ENCODE measurements at places on chromosomes 5 and 9.

- DNase-seq, result no peak
Measured at GRCh38 chr5:179233909-179234562, 111.2 kb downstream of the ADAMTS2 start.

DNA sequence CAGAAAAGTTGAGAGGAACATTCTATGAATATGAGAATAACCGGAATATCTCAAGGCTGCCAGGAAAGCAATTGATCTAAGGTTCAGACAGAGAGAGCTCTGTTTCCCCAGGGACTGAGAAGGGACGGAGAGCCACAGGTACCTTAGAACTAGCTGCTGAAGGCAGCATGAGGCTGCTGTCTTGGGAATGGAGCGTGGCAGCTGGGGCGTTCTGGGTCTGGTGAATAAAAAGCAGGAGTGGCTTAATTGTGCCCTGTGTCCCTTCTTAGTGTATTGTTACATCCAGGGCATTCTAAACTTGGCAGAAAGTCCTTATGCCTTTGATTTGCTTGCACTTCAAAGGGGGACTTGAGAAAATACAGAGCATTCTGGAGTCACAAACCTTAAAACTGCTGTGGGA is 434.5 kb downstream of the KDM4C start:
- no peak for DNase-seq

DNA sequence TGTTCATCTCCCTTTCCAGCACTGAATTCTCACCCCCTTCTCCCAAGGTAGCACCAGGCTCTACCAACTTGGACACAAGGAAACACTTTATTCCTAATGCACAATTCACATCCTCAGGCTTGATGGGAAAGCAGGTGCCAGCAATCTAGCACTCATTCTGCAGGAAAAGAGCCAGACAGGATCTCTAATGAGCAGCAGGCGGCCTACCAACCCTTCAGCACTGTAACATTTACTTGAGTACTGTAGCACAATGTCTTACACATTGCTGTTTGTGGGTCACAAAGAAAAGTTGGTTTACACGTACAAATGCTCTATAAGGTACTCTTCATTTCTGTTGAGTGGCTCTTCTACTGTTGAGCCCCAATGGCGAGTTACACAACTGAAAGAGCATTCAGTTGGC is 254.4 kb downstream of the MLLT3 start:
- DNase-seq, result no peak

DNA sequence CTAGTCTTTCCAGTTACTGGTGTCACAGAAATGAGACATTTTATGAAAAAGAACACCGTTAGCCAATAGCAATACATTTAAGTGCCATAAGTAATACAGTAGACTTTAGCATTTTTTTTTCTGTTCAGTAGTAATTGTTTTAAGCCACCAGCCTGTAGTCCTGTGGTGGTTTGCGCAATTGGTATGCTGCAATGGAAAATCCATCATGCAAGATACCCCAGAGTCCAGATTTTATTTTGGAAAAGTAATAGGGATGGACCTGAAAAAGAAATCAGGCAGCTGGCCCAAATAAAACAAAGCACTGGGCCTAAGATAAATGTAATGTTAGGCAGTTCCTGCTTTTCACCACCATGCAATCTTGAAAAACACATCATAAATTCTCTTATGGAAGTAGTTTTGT is 94.6 kb upstream of the RASGRF2 start:
- no peak for DNase-seq

GRCh38 chr9:118686959-118687358 is 682.3 kb downstream of the BRINP1 start:
- DNase-seq, result no peak

- peak; percentile 32 for DNase-seq
Measured at GRCh38 chr9:136138566-136138965, 19.9 kb upstream of the TMEM250 start.

- DNase-seq, result no peak
Measured at GRCh38 chr9:135770203-135770535, 68.2 kb downstream of the KCNT1 start.

DNA sequence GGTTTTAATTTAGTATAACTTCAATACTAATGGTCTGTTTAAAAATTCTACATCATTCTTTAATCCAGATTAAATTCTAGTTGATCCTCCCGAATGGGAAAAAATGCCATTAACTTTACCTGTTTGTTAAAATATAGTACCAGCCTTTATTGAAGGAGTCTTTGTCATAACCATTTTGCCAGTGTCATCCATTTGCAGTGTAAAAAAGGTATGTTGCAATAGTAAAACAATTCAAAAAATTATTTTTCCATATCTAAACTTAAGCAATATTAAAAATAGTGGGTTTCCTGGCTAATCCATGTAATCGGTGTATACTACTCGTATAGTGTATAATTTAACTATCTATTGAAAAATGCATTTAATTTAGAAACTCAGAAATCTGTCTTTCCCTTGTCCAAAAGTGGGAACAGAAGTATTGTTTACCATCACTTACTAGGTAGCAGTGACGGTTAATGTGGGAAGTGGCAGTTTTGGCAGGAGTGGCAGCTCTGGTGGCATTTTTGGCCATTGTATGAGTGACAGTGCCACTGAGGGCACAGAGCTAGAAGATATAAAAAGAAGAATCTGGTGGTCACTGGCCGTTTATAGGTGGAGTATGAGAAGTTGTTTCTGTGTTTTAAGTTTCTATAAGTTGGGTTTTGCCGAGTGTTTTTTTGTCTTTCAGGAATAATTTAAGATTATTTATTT is 1.9 kb downstream of the AP3S1 start:
- DNase-seq, result no peak

DNA sequence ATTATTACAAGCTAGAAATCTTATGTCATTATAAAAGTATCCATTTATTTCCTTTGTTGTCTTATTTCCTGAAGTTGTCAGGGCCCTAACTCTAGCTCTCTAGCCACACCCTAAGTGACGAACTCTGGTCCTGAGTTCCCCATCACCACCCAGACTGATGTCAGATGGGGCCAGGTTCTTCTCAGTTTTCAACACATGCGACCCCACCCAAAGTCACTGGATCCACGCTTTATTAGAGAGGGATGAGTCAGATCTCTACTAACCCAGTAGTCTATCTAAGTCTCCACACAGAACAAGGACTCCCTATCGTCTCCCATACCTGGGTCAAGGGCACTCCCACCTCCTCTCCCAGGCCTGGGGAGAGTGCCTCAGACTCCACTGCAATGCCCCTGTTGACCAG is 6.8 kb upstream of the FEM1C start:
- no peak for DNase-seq

- no peak for DNase-seq
Measured at GRCh38 chr9:98833090-98833956, 25.9 kb downstream of the GALNT12 start.

- DNase-seq, result no peak
Measured at GRCh38 chr5:78607864-78608263, 40.7 kb downstream of the LHFPL2 start.

- DNase-seq, result no peak
Measured at GRCh38 chr5:164191240-164191639, 685.8 kb downstream of the MAT2B start.

DNA sequence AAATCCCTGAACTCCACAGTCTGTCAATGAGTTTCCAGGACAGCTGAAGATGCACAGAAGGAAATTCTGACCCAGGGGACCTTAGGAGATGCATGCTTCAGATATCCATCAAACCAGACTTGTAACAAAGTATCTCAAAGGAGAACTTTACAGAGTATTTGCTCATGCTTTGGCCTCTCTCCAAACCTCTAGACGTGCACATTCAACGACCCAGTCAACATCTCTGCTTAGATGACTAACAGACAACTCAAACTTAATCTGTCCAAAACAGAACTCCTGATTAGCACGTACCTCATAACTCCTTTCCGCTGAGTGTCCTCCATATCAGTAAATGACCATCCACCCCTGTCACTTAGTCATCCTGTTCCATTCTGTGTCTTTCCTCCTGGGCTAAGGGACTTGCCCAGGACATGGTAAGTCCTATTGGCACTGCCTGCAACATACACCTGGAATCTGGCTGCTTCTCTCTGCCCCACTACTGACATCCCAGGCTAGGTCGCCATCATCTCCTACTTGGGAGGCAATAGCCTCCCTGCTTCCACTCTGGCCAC is 107.4 kb downstream of the LMNB1 start:
- no peak for DNase-seq

- DNase-seq, result no peak
Measured at GRCh38 chr5:82290908-82291307, 12.8 kb upstream of the RPS23 start.

GRCh38 chr5:161278739-161279660 is 267.5 kb downstream of the GABRB2 start:
- DNase-seq, result no peak

DNA sequence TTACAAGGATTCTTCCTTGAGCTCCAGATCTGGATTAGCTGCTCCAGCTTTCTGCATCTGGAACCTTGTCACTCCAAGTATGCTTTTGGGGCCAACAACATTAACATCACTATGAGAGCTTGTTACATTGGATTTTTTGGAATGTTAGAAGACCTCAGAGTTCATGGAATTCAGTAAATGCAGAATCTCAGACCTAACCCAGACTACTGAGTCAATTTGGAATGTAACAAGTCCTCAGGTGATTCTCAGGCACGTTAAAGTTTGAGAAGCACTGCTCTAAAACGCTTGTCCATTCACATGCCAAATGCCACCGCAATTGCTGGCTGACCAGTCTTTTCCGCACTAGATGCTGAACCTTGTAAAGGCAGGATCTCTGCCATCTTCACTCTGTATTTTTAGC is 251.4 kb upstream of the TRIM32 start:
- DNase-seq, result no peak

DNA sequence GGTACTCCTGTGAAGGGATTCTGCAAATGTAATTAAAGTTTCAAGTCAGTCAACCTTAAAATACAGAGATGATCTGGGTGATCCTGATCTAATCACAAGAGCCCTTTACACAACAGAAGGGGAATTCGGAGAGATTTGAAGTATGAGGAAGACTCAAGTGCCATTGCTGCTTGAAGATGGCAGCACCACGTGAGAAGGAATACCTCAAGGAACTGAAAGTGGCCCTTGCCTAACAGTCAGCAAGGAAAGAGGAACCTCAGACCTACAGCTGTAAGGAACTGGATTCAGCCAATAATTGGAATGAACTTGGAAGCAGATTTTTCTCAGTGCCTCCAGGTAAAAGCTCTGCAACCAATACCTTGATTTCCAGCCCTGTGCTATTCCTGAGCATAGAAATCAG is 87.4 kb downstream of the THBS4 start:
- no peak for DNase-seq

Measured in effector CD8-positive, alpha-beta T cell (primary cell).